ENCODE measurements at places on chromosomes 13 and 19.

- DNase-seq = no peak
Observed at GRCh38 chr19:1955171-1956121, 14.5 kb downstream of the CSNK1G2 start.

GRCh38 chr13:113183450-113184129 lies 24.9 kb downstream of the PCID2 start:
- no peak for DNase-seq

DNA sequence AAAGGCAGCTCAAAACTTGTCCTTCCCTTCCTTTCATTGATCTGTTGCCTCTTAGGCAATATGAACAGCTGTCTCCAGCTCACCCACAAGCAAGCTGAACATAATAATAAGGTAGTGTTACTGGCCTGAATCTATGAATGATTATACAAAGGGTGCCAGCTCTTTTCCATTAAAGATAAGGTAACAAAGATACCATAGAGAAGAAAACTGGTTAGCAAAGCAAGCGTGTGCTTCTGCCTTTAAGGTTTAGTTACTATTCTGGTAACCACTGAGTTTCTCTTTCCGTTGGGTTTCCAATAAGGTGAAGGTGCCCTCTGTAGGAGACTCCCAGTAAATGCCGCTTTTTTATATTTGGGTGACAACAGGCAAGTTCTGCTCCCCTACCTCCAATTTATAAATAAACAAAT lies 12.1 kb upstream of the DACH1 start:
- DNase-seq = no peak

GRCh38 chr19:24166055-24166454 lies 79.1 kb downstream of the ZNF254 start:
- DNase-seq = no peak

- no peak for DNase-seq
Observed at GRCh38 chr13:23500849-23501248, 67.3 kb upstream of the SACS start.

- no peak for DNase-seq
Observed at GRCh38 chr13:110624766-110625756, 9.7 kb downstream of the NAXD start.

DNA sequence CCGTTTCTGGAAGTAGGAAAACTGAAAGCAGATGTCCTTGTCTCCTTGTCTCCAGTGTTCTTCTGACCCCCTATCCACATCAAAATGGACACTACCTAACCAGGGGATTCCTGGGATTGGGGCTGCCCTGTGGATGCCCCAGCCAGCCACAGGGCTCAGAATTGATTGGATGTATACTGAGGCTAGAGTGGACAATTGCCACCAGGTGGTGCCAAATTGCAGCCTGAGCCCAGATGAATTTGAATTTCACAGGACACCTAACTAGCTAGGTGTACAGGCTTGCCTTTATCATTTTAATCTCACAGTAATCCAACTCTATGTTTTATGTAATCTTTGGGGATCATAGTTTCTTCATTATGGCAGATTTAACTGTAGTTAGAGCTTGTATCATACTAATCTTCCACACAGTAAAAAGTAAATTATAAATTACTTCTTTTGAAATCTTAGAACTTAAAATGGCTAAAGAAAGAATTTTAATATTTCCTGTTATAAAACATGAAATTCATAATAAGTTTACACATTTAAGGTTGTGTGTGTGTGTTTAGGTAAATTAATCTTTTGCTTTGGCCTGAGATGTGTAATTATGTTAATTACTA lies 58.0 kb downstream of the PIBF1 start:
- DNase-seq = no peak
